ENCODE measurements at places on chromosomes 6 and 20.

- no peak for DNase-seq
Measured at GRCh38 chr6:31586008-31586407, at the start of gene LST1. Gene LST1 (plus strand): TSS chr6:31586277. CDS start chr6:31587300, 1,023 bp downstream.

- DNase-seq, result no peak
Measured at GRCh38 chr20:33626190-33626589, 35.9 kb upstream of the C20orf144 start.

DNA sequence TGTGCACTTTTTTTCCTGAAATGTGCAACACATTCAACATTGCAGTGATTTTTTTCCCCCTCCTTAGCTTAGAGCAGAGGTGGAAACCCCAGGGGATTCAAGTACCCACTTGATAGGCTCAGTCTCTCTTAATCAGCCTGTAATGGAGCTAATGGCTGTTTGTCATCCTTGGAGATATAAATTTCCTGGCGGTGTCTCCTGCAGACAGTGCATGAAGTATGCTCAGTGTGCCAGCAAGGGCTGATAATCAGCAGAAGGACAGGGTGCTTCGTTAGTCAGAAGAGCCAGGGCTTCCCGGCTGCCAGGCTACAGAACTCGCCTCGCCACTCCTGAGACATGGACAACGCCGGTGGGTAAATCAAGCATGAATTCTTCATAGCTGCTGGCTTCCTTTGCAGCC lies 69.8 kb upstream of the PHACTR2 start:
- DNase-seq, result no peak

DNA sequence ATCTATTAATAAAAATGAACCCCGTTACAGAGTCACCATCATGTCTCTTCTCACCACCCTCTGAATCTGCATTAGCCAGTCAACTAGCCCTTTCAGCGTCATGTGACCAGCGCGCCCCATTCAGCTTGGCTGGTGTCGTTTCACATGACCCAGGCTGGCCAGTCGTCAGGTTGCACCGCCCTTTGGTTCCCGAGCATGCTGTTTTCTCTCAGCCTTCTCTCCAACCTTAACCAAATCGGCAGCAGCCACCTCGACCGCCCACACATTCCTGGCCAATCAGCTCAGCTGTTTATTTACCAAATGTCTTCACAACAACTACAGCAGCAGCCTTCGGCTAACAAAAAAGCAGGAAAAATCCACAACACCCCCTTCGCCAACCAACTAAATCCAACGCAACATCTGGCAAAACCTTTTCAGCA lies 5.6 kb downstream of the SRSF3 start:
- DNase-seq, result no peak

GRCh38 chr6:131146865-131147264 lies 11.6 kb downstream of the AKAP7 start:
- DNase-seq, result no peak

DNA sequence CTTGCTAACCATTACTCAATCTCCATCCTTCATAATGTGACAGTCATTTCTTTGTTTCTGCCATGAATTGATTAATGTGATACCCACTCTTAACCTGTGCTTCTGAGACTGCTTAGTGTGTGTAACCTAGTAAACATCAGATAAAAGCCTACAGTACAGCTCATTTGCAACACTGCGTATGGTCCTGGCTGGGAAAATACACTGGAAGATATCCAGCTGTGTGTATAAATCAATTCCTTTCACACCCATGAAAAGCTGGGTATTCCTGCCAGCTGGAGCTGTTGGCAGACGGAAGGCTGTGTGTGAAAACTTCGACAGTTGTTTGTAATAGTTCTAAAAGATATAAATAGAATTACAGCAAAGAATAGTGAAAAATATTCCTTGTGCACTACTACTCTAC lies 509.2 kb downstream of the FRK start:
- DNase-seq, result no peak

- DNase-seq, result no peak
Measured at GRCh38 chr6:133835901-133836300, 53.0 kb upstream of the TCF21 start.

DNA sequence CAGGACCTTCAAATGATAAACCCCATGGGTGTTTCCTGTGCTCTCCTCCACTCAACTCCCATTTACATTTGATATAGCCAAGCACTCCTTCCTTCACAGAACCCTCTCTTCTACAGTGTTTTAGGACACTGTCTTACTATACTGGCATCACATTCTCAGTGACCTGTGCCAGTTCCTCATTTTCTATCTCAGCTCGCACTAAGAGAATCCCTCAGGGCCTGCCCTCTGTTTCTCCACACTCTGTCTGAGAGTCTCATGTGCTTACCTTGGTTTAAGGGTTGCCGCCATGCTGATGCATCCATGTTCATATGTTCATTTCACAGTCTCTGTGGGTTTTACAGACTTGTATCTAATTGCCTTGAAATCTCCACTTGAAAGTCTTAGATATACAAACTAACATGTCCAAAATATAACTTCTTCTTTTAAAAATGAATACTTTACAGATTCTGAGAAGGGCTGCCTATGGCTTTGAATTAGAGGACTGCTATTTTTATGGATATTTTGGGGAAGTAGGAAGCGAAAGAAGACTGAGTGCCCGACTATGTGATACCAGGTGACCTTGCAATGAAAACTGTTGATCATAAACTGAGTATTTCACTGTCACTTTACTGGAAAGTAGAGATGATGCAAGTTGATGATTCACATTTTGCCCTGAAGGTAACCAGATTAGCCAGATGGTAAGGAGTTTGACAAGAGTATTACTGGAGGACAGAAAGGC lies 153.1 kb upstream of the SIM1 start:
- no peak for DNase-seq

DNA sequence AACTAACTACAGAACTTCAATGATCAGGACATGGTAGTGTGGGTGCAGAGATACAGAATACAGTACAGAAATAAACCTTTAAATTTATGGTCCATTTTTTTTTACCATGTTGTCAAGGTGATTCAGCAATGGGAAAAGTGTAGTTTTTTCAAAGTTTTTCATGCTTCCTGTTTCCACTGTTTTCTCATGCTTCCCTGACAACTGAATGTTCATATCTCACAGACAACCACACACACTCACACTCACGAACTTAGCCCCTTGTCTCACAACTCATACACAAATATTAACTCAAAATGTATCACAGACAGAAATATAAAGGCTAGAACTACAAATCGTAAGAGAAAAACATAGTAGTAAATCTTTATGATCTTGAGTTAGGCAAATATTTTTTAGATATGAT lies 232.6 kb upstream of the CDYL start:
- DNase-seq, result peak; percentile 91

- DNase-seq, result no peak
Measured at GRCh38 chr6:167214206-167214605, 56.4 kb upstream of the GPR31 start.

GRCh38 chr6:139230391-139230840 lies 61.4 kb downstream of the TXLNB start:
- DNase-seq, result peak; percentile 23

DNA sequence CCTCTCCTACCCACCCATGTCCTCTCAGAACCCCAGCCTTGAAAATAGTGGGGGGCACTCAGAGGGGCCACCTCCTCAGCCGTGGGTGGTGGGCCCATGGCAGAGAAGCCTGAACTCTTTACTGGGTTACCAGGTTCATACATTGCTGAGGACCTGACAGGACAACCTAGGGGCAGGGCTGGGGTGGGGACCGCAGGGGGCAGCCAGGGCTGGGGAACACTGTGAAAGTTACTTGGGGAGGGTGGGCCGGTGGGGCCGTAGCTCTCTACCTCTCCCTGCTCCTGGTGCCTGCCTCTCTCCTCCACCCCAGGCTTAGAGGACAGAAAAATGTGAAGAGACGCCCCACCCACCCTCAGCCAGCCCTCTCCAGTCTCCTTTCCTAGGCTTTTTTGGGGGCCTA lies 15.4 kb downstream of the MDFI start:
- DNase-seq, result no peak
